ENCODE measurements at places on chromosomes 5 and 9. TPM values are rescaled to one million over a fixed set of nuclear protein-coding genes. Genes with fewer than 3 reads are reported as not detected.

GRCh38 chr9:124449381-124450151 is 685 bp upstream of the ADGRD2 start:
- DNase-seq = no peak

The GPR21 gene
- 7.8 TPM for total RNA-seq

The NME5 gene
- total RNA-seq = 11.1 TPM

- no peak for DNase-seq
Observed at GRCh38 chr9:116300360-116300870, 146.8 kb downstream of the PAPPA start.

- DNase-seq = no peak
Observed at GRCh38 chr5:55031492-55031891, 7.4 kb downstream of the GZMK start.

The AQP7 gene
- 8.3 TPM for total RNA-seq

The SERF1A gene
- 10.3 TPM for total RNA-seq

The SLC6A18 gene
- not detected for total RNA-seq

- no peak for DNase-seq
Observed at GRCh38 chr5:94240993-94241651, 377.3 kb downstream of the KIAA0825 start.

DNA sequence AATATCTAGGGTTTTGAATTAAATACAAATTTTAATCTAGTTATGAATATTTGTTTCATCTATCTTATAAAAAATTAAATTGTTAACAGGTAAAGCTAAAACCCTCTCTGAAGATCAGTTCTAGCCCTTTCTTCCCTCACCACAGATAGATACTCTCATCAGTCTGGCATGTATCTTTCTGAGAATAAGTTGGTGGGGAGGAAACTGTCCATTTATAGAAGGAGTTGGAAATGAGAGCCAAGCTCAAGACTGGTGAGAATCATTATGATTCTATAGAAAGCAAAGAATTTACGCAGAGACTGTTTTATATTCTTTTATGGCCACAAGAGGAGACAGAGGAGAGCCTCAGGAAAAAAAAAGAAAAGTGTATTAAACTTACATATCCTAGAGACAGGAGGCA is 59.0 kb downstream of the STARD4 start:
- DNase-seq = no peak

GRCh38 chr9:2271426-2271825 is 256.3 kb downstream of the SMARCA2 start:
- DNase-seq = no peak

The MRPS2 gene
- total RNA-seq = 34.5 TPM

The HTR1A gene
- total RNA-seq = 1.8 TPM

DNA sequence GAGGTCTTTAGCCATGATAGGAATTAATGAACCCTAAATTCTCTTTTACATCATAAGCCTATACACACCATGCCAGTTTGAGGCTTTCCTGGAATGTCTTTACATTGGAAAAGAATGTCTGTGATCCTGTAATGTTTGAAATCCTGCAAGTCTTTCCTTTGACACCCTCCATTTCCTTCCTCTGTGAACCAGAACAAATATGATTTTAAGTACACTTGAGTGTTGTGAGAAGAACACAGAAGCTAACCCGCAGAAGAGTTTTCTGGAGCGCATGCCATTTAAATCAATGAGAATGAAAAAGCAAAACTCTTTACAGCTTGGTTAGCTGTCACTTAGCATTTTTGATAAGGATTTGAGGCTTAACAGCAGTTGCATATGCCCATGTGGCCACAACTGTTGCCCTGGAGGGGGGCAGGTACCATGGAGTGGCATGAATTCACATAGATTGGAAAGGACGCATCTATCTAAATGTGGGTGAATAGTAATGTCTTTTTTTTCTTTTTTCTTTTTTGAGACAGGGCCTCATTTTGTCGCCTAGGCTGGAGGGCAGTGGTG is 372.6 kb downstream of the KDM4C start:
- no peak for DNase-seq

- peak; percentile 27 for DNase-seq
Observed at GRCh38 chr9:126703866-126704156, 90.1 kb downstream of the LMX1B start.

GRCh38 chr5:143030349-143030748 is 260.2 kb downstream of the ARHGAP26 start:
- no peak for DNase-seq

DNA sequence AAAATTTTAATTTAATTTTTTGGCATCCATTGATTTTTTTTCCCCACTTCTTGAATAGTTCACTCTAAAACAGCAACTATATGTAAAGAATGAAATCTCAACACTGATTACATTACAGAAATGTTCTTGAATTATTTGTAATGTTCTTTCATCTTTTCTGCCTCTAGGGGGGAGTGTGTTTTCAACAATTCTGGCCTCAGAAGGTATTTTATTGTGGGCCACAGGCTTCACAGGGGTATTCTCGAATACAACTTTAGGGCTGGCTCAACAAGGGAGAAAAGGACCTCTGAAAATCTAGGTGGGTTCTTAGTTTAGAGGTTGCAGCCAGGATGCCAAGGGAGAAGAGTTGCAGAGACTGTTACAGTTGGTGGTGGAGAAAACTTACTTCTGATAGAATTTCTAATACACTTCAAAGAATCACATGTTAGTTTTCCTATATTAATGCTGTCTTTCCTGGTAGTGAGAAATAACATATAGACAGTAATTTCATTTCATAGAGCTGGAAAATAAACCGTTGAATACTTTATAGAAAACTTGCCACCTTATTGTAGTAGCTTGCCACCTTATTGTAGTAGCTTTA is 3.6 kb upstream of the NPR3 start:
- DNase-seq = no peak

DNA sequence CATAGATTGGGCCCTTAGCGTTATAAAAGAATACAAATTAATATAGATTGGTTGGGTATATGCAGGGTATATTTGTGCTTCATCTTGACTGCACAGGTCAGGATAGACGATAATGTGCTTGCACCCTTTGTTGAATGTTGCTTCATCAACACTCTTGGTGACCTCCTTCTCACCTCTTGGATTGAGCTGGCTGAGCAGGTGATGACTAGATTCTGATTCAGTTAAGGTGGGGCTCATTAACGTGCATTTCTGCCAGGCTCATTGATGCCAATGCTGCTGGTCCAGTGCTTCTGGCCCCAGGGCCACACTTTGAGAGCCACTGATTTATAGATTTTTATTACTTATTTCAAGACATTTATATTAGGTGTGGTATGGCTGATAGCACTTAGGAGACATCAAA is 27.7 kb downstream of the PCSK5 start:
- DNase-seq = no peak

- no peak for DNase-seq
Observed at GRCh38 chr5:59097712-59098111, 514.8 kb downstream of the RAB3C start.

DNA sequence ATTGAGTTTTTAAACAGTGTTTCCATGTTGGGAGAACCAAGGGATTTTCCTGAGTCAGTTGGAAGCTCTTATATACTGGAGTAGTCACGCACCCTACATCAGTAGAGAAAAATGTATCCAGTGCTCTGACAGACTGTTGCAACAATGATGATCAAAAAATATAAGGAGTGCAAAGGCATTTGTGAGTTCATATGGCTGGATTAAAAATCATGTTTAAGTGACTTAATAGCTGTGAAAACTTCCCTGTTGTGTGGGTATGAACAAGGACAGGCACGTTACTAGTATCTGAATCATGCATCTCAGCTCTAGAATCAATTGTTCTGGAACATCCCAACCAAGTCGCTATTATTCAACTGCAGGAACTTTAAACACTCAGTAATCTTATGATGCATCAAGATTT is 229.7 kb downstream of the ROR2 start:
- DNase-seq = no peak

- no peak for DNase-seq
Observed at GRCh38 chr5:61450493-61451279, 118.6 kb downstream of the ZSWIM6 start.

The MEIKIN gene
- total RNA-seq = not detected

GRCh38 chr9:105053209-105053652 is 125.3 kb upstream of the ABCA1 start:
- no peak for DNase-seq

DNA sequence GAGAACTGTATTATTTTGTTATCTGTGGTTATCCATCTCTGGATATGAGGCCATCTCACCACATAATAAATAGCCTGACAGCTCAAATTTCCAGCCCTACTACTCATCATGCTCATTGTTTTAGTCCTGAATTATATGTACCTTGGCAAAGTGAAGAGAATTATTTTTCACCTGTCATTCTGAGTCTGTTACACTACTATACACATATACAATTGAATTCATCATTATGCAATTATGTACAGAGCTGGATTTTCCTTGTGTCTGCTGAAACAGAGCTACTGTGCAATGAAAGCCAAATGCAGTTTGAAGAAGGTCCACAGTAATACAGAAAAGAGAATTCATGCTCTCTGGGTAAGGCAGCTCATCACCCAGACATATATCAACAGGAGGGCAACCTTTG is 28.5 kb downstream of the ESM1 start:
- DNase-seq = no peak

The THBS4 gene
- 2.8 TPM for total RNA-seq

GRCh38 chr9:33080534-33080933 is 4.1 kb upstream of the SMU1 start:
- DNase-seq = no peak

The SPATA31D4 gene
- not detected for total RNA-seq

DNA sequence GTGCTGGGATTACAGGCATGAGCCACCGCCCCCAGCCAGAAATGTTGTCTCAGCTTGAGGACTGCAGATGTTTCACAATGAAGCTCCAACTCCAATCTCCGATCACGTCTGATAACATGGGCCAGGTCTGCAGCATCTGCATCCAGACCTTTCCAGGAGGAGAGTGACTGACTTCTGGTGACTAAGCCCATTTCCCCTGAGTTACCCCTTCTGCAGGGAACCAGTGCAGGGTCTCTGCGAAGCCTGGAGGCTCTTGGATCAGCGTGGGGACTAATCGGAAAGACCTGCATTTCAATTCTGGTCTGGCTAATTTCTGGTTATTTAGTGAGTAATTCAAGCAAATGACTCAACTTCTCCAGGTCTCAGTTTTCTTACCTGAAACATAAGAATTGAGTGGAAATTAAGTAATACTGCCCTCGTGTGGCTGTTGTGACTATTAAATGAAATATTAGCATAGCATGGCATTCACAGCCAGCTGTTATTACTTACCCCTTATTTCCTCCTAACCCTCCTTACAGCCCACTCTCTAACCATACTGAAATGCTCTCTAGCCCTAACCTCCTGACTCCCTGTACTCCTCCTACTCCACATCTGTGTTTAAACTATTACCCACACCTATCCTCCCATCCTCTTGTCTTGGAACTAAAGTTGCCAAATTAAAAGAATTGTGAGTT is 2.2 kb upstream of the GNPDA1 start:
- no peak for DNase-seq

- no peak for DNase-seq
Observed at GRCh38 chr5:117327511-117327910, 752.9 kb upstream of the SEMA6A start.

The TMC1 gene
- total RNA-seq = 3.5 TPM

DNA sequence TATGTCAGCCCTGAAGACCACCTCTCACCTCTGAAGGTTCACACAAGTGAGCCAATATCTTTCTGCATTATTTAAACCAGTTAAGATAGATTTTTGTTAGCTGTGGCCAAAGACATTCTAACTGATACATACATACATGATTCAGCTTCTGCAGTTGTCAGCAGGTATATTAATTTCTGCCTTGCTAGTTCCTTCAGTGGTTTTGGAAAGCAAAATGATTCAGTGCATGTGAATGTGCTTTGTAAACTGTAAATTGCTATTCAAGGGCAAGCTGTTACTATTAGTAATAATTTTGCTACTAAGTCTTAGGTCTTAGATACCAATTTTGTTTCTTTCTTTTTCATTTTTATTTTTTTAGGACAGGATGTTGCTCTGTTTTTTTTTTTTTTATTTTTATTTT is 89.2 kb upstream of the ERBIN start:
- DNase-seq = no peak

DNA sequence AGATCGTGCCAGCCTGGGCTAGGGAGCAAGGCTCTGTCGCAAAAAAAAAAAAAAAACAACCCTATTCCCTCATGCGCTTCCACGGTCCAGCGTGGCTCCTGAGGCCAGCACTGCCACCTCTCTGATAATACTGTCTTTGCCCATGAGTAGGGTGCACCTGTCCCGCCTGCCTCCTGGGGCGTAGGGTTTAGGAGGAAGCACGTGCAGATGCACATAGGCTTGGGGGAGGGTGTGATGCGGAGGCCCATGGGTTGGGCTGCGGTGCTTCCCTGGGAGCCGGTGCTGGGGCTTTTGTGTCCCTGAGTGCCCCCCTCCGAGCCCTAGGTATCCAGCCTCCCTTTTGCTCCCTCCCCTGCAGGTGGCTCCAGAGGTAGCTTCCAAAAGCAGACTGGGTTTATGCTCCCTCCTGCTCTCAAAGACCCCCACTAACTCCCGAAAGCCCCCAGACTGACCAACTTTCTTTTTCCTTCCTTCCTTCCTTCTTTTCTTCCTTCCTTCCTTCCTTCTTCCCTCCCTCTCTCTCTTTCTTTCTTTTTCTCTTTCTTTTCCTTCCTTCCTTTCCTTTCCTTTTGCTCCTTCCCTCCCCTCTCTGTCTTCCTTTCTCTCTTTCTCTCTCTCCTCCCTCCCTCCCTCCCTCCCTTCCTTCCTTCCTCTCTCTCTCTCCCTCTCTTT is 12.8 kb downstream of the FGFR4 start:
- DNase-seq = no peak

The ADAMTSL2 gene
- 8.8 TPM for total RNA-seq

GRCh38 chr9:77953590-77953989 is 78.0 kb downstream of the GNAQ start:
- no peak for DNase-seq

DNA sequence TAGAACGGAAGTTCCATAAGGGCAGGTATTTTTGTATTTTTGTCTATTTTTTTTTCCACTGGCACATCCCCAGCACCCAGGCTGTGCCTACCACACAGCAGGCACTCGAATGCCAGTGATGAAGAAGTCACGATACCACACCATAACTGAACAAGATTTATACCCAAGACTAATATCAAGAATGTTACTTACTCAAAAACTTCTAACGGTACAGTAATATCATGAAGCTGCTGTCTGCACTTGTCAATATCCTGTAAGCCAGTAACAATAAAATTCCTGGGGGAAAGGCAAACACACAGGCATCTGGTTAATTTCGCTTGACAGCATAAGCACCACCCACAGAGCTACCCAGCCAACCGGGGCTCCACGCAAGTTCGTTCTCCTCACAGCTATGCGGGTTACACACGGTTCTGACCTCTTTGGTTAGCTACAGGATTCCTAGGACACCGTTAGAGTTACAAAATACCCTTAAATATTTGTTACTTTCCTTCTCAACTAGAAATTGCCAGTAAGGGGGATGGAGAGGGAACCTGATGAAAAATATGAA is 1.3 kb downstream of the MED10 start:
- DNase-seq = peak; percentile 14

- peak; percentile 42 for DNase-seq
Observed at GRCh38 chr5:132011622-132012343, at the start of gene ACSL6. ACSL6 (minus strand) TSS chr5:132011658; CDS start chr5:132011553, 105 bp downstream.

The SARDH gene
- 4.1 TPM for total RNA-seq

DNA sequence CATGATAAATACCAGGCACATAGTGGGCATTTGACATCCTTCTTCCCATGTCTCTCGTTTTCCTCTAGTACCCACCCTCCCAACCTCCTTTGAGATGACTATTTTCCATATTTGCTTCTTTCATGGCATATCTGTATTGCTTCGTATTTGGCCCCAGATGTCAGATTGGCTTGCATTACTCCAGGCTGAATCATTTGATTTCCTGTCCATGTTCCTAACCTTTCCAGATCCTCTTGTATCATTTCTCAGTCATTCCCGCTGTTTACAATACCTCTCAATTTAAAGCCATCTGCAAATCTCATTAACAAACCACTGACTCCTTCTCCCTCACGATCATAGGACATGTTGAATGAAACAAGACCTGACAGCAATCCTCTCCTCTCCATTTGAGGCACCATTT is 19.9 kb downstream of the MTX3 start:
- DNase-seq = no peak
